ENCODE measurements at places on chromosomes 2 and 18.
A peak's percentile ranks its signal among the peaks of the same experiment; 100 is the strongest.

- no peak for DNase-seq
These were observed 5.0 kb upstream of the NBAS start for GRCh38 chr2:15565994-15566671.

DNA sequence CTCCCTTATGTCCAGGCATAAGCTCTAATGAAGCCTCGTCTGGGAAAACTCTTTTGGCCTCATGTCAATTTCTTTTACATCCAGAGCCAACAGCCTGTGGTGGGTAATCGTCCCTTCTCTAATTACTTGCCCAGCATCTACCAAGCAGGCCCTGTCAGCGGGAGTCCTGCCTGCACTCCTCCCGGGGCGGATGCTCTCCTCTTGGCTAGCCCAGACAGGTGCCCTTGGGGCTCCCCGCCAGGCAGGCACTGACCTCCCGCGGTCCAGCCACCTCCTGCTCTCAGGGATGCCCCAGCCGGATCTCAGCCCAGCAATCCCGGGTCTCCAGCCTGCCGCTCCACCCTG is 74.2 kb downstream of the NCAPH start:
- DNase-seq = no peak

- DNase-seq = no peak
These were observed 28.2 kb downstream of the GULP1 start for GRCh38 chr2:188319838-188320237.

DNA sequence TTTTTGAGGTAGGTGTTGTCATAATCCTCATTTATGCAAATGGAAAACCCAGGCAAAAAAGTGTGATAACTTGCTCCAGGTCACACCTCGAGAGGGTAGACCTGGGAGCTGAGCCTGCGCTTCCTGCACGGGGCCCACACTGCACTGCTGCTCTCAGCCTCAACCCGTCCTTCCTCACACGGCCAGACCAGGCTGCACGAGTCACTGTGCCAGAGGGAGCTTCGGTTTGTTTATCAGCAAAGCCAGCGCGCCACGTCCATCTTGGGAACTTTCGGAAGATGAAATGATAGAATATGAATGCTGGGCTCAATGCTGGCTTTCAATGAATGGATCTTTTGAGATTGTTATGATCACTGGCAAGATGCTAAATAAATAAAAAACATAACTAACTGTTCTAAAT is 14.4 kb downstream of the COPS9 start:
- DNase-seq = no peak

DNA sequence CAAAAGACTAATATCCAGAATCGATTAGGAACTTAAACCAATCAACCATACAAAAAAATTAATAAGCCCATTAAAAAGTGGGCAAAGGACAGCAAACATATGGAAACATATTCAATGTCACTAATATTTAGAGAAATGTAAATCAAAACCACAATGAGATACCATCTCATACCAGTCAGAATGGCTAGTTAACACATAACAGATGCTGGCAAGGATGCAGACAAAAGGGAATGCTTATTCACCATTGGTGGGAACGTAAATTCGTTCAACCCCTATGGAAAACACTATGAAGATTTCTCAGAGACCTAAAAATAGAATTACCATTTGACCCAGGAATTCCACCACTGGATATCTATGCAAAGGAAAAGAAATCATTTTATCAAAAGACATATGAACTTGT is 468.2 kb upstream of the ST6GAL2 start:
- DNase-seq = no peak

DNA sequence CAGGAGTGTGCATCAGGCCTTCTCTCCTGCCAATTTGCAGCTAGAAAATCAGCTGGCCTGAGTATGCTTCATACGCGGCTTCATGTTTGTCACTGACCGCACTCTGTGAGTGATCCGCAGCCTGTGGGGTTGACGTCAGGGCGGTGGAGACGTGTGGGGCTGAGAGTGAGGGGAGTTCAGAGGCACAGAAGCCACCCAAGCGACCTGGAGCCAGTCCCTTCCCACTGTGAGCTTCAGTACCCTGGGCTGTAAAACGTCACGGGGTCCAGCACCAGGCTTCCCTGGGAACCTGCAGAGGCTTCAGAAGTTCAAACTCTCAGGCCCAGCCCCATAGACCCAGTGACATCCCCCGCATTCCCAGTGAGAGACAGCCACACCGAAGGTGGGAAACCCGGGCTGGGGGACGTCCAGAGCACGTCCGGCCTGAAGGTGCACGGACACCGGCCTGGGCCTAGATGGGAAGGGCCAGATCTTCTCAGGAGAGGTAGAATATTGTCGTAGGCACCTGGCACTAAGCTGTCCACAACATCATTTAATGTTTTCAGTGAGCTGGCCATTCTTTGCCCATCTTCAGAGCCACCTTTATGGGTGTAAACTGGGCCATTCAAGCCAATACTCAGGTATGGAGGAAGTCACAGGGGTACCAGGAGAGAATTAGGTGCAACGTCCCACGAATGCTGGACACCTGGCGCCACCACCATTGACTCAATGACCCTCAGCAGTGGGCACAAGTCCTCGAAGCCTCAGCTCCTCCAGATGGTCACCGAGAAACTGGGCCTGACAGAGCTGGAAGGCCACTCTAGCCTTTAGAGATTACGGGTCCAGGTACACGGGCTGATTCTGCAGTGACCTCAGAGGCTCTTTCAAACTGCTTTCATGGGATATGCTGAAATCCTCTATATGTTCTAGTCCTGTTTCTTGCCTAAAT is 235.6 kb upstream of the MYT1L start:
- no peak for DNase-seq

DNA sequence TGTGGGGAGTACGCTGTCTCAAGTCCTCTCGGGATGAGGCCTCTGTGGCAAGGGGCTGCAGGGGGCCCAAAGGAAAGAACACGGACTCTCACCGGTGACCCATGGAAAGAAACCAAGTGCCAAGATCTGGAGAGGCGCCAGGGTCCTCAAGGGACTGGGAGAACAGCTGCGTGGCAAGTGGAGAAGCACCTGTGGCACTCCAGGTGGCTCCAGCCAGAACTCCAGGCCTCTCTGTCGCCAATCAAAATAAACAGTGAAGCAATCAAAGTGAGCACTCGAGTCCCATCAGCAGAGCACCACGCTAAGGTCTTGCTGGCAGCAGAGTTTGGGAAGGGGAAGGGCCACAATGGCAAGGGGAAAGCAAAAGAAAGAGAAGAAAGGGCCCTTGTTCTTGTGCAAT is 54.7 kb downstream of the BCL2 start:
- DNase-seq = no peak

- no peak for DNase-seq
These were observed 5.1 kb upstream of the PAX8 start for GRCh38 chr2:113283704-113284284.

GRCh38 chr18:45753286-45753685 is 29.3 kb downstream of the SLC14A1 start:
- DNase-seq = no peak

GRCh38 chr2:62144689-62145477 is 51.0 kb upstream of the B3GNT2 start:
- DNase-seq = no peak

DNA sequence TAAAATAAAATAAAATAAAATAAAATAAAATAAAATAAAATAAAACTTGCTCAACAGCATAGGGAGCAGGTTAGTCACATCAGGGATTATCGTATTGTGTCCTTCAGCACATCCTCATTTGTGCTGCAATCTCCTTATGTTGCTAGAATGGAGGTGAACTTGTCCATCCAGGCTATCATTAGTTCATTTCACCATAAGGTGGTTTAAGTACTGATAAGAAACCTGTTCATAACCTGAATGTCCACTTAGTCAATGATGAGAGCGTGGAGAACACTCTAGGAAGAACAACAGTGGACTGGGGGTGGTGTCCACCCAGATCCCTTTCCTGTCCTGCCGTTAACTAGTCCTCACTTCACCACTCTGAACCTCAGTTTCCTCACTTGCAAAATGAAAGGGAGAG is 21.9 kb downstream of the DHRS9 start:
- no peak for DNase-seq

DNA sequence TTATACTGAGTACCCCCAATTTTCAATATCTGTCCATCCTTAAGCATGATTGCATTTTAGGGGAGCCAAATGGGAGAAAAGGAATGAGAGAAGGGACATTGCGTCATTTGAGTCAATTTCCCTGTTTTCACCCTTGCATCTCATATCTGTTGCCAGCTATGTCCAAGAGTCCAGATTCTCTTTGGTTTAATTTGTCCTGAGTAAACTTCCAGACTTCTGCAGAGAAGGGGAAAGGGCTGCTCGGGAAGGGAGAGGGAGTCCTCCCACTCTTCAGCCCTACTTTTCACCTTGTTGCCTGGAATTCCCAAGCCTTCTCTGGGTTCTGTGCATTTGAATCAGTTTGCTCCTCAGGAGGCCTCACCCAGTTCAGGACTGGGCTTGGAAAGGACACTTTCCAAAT is 16.5 kb downstream of the GREB1 start:
- DNase-seq = no peak

GRCh38 chr2:2797797-2798196 is 466.7 kb upstream of the MYT1L start:
- no peak for DNase-seq

DNA sequence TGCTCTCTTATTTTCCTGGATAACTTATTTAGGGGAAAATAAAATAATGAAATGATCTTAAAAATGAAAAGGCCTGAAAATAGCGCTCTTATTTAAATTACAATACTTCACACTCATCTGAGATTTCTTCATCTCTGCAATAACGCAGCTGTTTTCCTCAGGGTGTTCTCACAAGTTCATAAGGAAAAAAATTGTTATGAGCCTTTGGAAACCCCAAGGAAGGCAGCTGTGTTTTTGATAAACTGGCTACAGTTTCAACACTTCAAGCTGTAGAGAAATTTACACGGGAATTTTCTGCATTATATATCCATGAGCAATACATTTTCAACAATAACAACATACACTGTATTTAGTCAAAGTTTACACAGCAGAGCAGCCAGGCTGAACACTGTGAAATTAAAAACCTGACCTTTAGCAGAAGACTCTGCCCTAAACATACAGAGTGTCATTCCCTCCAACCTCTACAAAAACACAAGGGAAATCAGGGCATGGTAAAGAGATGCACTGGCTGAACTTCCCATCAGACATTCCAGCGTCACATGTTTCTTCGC is 959.6 kb downstream of the SLC4A3 start:
- DNase-seq = no peak

DNA sequence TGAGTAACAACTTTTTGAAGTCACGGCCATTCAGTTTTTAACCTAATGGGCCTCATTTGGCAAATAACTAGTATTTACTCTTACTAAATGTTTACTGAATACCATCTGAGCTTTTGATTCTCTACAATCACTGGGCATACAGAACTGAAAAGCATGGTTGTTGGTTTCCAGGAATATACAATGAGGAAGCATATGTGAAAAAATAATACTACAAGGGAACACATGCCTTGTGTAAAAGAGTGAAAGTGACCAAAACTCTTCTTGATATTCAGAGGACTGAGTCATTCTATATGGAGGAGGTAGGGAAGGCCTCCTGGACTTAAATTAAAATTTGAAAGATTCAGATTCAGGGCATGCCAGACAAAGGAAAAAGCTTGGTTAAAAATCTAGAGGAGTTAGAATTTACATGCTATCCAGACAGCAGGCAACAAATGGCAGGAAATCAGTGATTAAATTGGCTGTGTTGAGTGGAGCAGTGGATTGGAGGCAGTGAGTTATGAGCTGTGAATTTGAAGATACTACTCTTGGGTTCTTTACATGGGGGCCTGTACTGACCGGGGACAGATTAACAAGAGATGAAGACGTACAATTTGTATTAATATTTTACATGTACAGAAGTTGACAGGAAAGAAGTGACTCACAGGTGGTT is 53.6 kb upstream of the NRXN1 start:
- DNase-seq = no peak

GRCh38 chr2:45166229-45166890 is 157.1 kb upstream of the SIX2 start:
- DNase-seq = no peak

DNA sequence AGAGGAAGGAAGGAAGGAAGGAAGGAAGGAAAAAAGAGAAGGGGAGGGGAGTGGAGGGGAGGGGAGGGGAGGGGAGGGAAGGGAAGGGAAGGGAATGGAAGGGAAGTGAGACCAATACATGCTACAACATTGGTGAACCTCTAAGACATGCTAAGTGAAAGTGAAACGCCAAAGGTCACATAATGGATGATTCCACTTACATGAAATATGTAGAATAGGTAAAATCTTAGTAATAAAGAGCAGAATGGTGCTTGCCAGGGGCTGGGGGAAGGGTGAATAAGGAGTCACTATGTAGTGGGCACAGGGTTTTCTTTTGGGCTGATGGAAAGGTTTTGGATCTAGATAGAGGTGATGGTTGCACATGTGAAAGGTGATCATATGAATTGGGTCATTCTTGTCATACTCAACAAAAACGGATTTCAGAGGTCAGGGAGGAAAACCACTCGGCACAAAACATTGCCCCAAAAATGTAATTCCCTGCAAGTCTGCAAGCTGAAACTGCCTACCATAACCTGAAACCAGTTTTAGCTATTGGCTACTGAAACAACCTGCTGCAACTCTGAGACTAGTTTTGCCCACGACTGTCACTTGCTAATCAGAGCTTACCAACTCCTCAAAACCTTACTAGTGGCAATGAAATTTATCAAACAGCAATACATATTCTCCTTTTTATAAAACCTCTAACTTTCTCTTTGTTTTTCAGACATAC is 59.2 kb downstream of the CCDC141 start:
- DNase-seq = no peak

GRCh38 chr2:212858496-212858895 is 292.9 kb downstream of the IKZF2 start:
- no peak for DNase-seq

DNA sequence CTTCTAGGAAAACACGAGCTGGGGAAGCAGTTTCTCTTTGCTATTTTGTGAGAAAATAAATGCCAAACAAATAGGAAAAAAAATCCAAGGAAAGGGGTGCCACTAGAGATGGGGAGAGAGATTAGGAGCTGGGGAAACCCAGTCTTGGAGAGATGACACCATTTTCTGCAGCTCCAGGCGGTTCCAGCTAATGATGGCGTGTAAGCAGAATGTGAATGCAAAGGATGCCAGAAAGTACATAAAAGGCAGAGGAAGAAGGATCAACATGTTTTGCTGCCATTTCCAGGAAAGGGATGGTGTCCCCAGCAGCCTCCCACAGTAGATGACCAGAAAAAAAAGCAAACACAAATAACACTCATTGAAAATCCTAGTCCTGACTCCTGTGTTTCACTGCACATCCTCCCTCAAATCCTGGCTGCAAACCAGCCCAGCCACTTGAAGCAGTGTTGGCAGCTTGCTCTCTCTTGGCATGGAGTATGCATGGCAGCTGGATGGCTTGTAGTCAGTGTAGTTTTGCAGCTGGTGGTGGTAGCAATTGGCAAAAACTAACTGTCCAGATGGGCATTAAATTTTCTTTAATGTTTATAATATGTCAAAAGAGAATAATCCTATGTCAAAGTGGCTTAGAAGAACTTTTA is 93.6 kb downstream of the FTCDNL1 start:
- no peak for DNase-seq

GRCh38 chr2:180959787-180960186 is 20.6 kb upstream of the UBE2E3 start:
- DNase-seq = no peak

GRCh38 chr2:188207554-188207953 is 84.1 kb upstream of the GULP1 start:
- DNase-seq = no peak

GRCh38 chr2:69914950-69915945 is at the start of gene MXD1:
MXD1 (plus strand) TSS chr2:69915109; CDS start chr2:69915331, 222 bp downstream.
- DNase-seq = peak; percentile 99

GRCh38 chr2:229794636-229795035 is 80.3 kb upstream of the DNER start:
- no peak for DNase-seq

All from effector memory CD8-positive, alpha-beta T cell (primary cell).